ENCODE measurements at places on chromosomes 1 and 21. TPM values are rescaled to one million over a fixed set of nuclear protein-coding genes. Genes with fewer than 3 reads are reported as not detected.

The SERPINC1 gene
- total RNA-seq, result not detected

The CHI3L1 gene
- total RNA-seq, result 0.34 TPM

DNA sequence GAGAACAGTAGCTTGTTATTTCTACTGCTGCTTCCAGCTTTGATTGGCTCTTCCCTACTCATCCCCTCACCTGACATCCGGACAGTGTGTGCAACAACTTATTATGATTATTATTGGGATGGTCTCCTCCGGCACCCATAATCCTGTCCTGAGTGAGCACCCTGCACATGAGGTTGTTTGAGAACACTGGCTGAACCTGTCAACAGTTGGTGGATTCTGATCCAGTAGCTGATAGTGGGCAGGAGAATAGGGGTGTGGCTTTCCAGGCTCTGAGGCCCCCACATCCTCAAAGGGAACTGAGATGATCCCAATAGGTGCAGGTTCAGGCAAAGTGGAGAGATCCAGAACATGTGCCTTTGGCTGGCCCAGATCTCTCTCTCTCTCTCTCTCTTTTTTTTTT is 60.5 kb downstream of the RUNX1 start:
- no peak for DNase-seq

- no peak for DNase-seq
These were observed 29.5 kb downstream of the RUNX1 start for GRCh38 chr21:35019631-35020032.

GRCh38 chr1:222893255-222893654 is 78.4 kb downstream of the DISP1 start:
- DNase-seq, result no peak

- DNase-seq, result no peak
These were observed 63.7 kb downstream of the MATN1 start for GRCh38 chr1:30659702-30660101.
